NCI-H1092 (cell line): ENCODE measurements at places on chromosomes 3 and 15.

GRCh38 chr3:88188436-88188835 is 38.7 kb downstream of the C3orf38 start:
- DNase-seq, result no peak

DNA sequence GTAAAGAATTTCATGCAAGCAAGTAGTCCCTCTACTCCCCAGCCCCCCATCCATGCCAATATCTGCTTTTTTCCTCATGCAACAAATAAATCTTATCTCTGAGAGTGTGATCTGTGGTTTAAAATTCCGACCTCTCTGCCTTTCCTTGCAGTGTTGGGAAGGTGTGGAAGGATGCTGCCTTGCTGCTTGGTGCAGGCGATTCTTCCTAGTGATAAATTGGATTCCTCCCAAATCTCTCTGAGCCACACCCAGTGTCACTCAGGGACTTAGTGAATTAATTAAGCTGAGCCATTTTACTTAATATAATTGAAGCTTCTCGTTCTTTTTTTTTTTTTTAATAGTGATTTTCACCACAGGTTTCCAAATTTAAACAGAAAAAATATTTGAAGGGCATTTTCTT is 3.4 kb downstream of the GAP43 start:
- DNase-seq, result no peak

DNA sequence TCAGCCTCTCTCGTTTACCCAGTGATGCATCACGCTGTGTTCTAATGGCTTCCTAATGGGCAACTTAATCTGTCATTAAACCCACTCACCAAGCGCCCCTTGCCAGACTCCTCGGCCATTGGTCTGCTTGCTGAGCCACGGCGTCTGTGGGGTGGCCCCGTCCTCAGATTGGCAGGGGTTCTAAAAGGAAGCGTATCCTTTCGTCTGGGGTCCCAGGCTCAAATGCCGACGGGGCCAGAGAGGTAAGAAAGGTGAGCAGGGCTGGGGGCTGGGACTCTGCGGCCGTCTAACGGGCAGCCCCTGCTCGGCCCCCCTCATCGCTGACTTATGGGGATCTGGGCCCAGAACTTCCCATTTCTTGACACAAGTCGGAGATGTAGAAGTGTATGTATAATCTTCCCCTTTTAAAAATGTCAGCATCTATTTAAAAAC is 315.1 kb upstream of the PROK2 start:
- peak; percentile 19 for DNase-seq

GRCh38 chr15:77506311-77507142 is 85.8 kb downstream of the HMG20A start:
- DNase-seq, result peak; percentile 60

DNA sequence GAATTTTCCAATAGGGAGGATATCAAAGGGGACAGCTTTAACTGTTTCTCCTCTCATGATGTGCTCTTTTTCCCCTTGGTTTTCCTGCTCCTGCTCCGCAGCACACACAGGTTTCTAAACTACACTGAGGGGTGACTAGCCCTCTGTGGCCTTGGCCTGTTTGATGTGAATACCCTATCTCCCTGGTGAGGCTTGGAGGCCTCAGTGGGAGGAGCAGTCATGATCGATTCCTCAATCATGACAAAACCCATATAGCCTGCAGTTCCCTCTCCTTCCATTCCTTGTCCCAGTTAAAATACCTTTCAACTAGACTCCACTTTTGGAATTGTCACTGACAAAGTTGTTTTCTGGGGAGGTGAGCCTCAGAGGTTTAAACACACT is 24.0 kb upstream of the USP3 start:
- no peak for DNase-seq

- DNase-seq, result no peak
Measured at GRCh38 chr15:85381850-85382751, 1.7 kb downstream of the AKAP13 start.

GRCh38 chr15:88918738-88919137 is 5.6 kb upstream of the MFGE8 start:
- no peak for DNase-seq

- no peak for DNase-seq
Measured at GRCh38 chr3:107781253-107781652, 258.5 kb downstream of the BBX start.

- no peak for DNase-seq
Measured at GRCh38 chr3:43288366-43288765, 2.0 kb downstream of the SNRK start.

GRCh38 chr15:68059630-68060029 is 5.5 kb downstream of the PIAS1 start:
- DNase-seq, result no peak

- DNase-seq, result no peak
Measured at GRCh38 chr3:103057003-103057402, 622.2 kb downstream of the ZPLD1 start.

GRCh38 chr3:98259-98654 is 98.3 kb upstream of the CHL1 start:
- no peak for DNase-seq

DNA sequence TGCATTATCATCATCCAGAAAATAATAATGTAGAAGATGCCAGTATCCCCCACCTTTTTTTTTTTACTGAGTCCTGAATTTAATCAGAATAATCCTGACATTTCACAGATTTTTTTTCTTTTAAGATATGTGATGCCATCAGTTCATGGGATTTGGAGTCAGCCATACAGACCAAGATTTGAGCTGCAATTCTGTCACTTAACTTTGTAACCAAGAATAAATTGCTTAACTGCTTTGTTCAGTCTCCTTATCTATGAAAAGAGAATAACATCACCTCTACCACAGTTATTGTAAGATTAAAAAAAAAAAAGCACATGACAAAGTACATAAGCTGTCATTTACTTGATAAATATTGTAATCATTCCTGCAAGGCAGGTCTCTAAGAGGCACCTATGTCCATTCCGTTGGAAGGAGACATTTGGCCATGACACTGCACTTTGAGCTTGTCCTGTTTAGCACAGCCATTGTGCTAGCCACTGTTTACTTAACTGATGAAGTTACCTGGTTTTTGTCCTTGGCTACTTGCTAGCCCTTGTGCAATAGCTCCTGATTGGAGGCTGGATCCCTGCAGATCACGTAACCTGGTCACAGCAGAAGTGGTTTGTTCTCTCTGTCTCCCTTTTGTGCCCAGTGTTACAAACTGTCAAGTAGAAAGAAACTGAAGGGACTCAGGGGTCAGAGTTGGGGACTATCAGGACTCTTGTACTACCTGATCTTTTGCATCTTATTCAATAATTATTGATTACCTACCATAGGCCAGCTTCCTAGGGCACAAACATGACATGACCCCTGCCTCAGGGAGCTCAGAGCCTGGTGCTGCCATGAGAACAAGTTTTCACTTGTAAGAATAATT is 306.0 kb downstream of the WDR72 start:
- no peak for DNase-seq

- no peak for DNase-seq
Measured at GRCh38 chr3:14305324-14305723, 97.1 kb upstream of the SLC6A6 start.

DNA sequence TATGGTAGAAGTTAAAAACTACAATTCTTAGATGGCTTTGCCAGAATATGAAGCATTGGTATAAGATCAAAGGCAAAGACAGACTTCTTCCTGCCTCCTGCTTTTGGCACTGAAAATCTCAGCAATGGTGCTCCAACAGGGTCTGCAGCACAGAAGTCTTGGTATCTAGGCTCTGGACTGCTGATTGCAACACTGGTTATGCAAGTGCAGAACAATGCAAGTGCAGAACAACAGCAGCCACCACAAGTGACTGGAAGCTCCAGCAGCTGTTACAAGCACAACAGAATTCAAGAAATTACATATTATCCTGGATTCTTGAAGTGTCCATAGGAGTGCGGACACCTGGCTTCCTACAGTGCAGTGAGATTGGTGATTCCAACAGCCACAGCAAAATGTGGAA is 33.7 kb downstream of the ZBTB20 start:
- no peak for DNase-seq

DNA sequence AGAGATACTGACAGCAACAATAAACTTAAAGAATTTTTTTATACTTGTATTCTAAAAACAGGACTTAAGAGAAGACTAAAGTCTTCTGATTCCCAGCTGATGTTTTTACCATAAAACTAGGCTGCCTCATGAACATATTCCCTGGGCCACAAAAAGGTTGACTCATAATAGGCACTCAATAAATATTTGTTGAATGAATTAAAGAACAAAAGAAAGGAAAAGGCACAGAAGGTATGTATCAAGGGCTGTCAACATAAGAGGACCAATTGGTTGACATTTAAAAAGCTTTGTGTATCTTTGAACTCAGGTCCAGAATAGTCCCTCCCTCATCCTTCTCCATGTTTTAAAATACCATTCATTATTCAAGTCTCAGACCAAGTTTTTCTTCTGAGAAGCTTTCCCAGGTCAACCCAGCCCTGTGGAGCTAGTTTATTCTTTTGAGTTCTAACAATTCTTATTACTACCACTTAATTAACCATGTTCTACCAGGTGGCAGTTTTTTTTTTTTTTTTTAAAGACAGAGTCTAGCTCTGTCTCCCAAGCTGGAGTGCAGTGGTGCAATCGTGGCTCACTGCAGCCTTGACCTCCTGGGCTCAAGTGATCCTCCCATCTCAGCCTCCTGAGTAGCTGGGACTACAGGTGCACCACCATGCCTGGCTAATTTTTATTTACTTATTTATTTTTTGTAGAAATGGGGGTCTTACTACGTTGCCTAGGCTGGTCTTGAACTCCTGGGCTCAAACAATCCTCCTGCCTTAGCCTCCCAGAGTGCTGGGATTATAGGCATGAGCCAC is 17.5 kb upstream of the ARHGEF3 start:
- DNase-seq, result no peak

- no peak for DNase-seq
Measured at GRCh38 chr15:51585986-51586385, 36.6 kb downstream of the DMXL2 start.

DNA sequence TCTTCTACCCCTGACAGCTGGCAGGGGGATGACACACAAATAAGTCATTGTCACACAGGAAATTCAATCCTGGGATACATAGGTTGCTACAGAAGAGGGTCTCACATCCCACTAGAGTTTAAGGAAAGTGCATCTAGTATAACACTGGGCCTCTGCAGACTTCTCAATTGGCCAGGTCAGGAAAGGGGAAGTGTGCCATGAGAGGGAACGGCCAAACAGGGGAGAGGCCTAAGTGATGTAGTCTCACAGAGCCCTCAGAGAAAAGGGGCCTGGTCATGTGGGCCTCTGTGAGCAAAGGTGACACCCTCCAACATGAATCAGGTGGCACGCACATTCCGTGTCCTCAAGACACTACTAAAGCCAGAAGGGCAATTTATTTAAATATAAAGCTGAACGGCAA is 11.2 kb downstream of the ZXDC start:
- no peak for DNase-seq

DNA sequence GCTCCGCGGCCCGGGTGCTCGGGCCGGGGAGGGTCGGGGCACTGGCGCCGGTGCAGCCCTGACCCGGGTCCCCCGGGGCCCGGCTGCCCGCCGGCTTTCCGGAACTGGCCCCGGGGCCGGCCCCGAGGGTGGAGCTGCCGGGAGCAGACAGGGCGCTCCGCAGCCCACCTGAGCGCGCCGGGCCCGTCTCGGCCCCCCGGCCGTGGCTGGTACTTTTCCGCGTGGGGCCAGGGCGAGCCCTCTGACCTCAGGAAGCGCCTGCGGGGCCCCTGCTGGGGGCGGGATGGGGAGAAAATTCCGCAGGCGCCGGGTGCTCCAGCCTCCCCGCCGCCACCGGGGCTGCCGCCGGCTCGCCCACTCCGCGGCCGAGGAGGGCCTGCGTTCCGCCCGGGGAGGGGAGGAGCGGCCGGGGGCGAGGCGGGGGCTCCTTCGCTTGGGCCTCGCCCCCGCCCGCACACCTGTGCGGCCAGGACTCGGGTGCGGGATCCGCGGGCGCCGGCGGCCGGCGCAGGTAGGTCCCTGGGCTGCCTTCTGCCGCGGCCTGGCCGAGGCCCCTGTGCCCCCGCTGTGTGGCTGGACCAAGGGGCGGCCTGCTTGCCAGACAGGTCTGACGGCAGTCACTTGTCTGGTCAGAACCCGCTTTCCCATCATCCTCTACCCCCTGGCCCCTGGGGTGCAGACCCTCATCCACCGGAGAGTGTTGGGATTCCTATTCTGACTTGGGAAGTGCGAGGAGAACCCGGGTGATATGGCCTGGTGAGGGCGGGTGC is 3.5 kb downstream of the FURIN start:
- no peak for DNase-seq

- no peak for DNase-seq
Measured at GRCh38 chr3:72309661-72310418, 524.9 kb upstream of the PROK2 start.

GRCh38 chr3:190531406-190531805 is 17.5 kb downstream of the IL1RAP start:
- DNase-seq, result no peak

- no peak for DNase-seq
Measured at GRCh38 chr3:96657710-96658109, 156.7 kb upstream of the EPHA6 start.

GRCh38 chr3:190586631-190587011 is 72.7 kb downstream of the IL1RAP start:
- DNase-seq, result no peak

GRCh38 chr3:188259596-188259995 is 105.6 kb downstream of the LPP start:
- no peak for DNase-seq

GRCh38 chr3:31371484-31372177 is 161.1 kb upstream of the STT3B start:
- no peak for DNase-seq

DNA sequence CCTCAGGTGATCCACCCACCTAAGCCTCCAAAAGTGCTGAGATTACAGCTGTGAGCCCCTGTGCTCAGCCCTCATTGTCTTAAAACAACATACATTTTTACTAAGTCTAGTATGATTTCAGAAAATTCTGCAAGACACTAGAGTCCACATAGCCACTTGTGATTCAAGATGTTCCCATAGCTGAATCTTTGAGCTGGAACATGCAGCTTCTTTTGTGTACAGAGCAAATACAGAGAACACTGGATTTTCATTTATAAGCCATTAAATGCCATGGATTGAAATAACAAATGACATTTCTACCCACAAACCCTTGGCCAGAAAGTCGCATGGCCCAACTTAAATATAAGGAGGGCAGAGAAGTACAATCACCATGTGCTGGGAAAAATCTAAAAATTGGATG is 1489.2 kb upstream of the GBE1 start:
- DNase-seq, result no peak

- DNase-seq, result no peak
Measured at GRCh38 chr3:11523572-11524101, 120.1 kb downstream of the VGLL4 start.
